ENCODE measurements at places on chromosomes 2 and 18.

GRCh38 chr2:96113367-96113677, 3.0 kb downstream of the ADRA2B start:
- DNase-seq = no peak

DNA sequence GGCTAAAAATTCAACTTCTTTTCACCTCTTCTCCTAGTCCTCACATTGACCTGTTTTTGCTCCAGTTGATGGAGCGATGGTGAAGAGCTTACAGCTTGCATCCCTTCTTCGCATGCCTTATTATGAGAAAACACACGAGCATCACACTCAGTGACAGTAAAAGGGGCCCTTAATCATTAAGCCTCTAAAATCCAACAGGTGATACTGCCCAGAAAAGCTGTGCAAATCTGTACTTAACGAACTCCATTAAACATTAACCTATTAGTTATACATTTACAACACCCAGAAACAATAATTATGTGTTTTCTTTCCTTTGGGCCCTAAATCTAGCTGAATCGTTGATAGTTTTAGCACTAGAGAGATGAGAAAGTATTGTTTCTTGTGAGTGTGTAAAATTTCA, 54.8 kb downstream of the LAMA1 start:
- no peak for DNase-seq

- no peak for DNase-seq
Measured at GRCh38 chr2:184646593-184646992, 48.3 kb downstream of the ZNF804A start.

DNA sequence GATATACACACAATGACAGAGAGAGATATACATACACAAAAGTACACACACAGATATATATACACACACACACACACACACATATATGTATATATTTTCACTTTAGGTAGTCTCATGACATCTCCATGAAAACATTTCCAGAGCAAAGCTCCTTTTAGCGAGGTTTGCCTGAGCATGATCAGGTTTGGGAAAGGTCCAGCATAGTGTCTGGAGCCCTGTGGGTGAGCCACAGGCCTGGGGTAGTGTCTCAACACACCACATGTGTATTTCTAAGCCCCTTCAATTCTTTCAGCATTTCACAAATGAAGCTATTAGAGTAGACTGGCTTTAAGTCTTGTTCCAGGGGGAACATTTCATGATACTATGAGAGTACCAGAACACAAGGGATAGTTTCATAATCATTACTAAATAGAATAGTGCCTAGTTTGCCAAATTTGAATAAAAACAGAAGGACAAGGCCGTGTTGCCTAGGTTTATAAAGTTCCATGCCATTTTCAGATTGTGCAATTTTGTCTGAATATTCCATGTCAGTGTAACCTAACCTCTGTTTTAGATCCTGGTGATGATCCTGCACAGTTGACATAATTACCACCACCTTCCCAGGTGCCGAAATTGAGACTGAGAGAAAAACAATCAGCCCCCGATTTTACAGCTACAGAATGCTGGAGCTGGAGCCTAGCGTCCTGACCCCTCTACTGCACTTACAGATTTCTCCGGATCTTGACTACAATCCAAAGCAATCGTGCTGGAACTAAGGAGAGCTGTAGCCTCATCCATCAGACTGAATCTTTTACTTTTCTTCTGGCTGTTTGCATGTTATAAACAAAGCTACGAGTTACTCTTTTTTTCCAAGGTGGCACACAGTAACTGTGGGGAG, 332.7 kb downstream of the CYRIA start:
- DNase-seq = no peak

DNA sequence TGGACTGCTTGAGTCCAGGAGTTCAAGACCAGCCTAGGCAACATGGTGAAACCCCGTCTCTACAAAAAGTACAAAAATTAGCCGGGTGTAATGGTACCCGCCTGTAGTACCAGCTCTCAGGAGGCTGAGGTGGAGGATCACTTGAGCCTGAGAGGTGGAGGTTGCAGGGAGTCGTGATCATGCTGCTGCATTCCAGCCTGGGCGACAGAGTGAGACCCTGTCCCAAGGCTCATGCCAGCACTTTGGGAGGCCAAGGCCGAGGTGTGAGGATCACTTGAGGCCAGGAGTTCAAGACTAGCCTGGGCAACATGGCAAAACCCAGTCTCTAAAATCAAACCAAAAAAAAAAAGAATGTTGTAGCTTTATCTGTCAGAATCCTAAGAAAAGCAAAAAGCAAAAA, 25.4 kb downstream of the SMC6 start:
- DNase-seq = no peak

DNA sequence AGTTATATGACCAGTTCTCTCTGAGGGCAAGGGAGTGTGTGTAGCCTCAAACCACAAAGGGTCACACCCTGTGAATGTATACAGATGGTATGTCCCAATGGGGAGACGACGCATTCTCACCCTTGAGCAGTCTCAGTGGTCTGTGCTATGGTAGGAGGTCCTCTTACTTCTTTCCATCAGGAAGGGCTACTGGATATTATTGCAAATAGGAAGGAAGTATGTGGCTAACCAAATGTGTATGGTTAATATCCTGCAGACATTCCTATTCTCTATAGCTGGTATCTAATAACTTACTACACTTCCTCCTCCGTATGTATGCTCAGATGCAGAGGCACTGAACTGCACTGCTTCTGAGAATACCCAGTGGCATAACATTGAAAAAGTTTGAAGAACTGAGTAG, 306.7 kb upstream of the CCDC68 start:
- peak; percentile 93 for DNase-seq

GRCh38 chr2:143463719-143464118, 334.5 kb downstream of the ARHGAP15 start:
- DNase-seq = no peak

- no peak for DNase-seq
Measured at GRCh38 chr18:63145166-63145850, 174.3 kb downstream of the BCL2 start.

DNA sequence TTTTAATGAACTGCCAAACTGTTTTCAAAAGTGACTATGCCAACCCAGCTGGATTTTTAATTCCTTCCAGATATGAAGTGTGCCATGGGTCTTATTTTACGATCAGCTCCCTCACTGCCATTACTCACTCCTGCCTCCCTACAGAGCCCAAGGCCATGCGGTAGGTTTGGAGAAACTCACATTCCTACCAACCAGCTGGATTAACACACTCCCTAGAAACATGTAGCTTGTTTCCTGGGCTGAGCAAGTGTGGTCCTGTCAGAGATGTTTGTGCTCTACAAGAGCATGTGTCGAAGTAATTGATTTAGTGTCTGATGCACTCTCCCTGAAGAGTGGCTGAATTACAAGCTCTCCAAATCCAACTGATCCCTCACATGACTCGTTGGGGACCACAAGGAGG, 82.5 kb downstream of the SPP2 start:
- peak; percentile 58 for DNase-seq

All from HFF-Myc (cell line).